ENCODE measurements at places on chromosomes 2 and 18. TPM values are rescaled to one million over a fixed set of nuclear protein-coding genes. Genes with fewer than 3 reads are reported as not detected.
A peak's percentile ranks its signal among the peaks of the same experiment; 100 is the strongest.

DNA sequence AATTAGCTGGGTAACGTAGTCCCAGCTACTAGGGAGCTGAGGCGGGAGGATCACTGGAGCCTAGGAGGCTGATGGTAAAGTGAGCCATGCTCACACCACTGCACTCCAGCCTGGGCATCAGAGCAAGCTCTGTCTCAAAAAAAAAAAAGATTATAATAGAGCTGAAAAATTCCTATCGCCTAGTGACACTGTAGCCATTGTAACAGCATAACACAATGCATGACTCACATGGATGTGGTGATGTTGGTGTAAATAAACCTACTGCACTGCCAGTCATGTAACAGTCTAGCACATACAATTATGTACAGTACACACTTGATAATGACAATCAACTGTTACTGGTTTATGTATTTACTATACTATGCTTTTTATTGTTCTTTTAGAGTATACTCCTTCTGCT lies 39.6 kb downstream of the MGAT4A start:
- H3K4me3 ChIP-seq = no peak overlapping the region
- DNase-seq = no peak
- H3K27ac ChIP-seq = no peak overlapping the region

DNA sequence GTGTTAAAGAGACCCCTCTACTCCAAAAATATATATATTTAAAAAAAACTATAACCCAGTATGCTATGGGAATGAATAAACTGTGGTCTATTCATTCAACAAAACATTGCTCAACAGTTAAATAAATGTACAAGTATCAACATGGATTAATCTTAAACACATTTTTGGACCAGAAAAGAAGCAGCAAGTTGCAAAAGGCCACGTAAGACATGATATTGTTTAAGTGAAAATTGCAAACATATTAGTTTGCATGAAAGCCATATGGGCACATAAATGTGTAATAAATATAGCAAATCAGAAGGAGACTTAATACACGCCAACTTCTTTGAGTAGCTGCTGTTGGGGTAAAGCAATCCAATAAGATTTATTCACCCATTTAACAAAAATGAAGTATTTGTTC lies 321.5 kb downstream of the FBXO15 start:
- no peak overlapping the region for H3K4me3 ChIP-seq
- no peak overlapping the region for H3K27ac ChIP-seq
- no peaks in the 10 kb centered on the region for H3K36me3 ChIP-seq
- H3K4me1 ChIP-seq = no peaks in the 10 kb centered on the region
- H3K27me3 ChIP-seq = no peaks in the 10 kb centered on the region

GRCh38 chr2:196226707-196227065 lies 55.3 kb upstream of the STK17B start:
- no peaks in the 10 kb centered on the region for H3K27me3 ChIP-seq
- DNase-seq = no peak
- H3K4me3 ChIP-seq = no peak overlapping the region
- no peak overlapping the region for H3K27ac ChIP-seq

- no peaks in the 10 kb centered on the region for H3K4me1 ChIP-seq
- H3K27ac ChIP-seq = no peak overlapping the region
- no peaks in the 10 kb centered on the region for H3K27me3 ChIP-seq
- no peak for DNase-seq
These were observed 39.5 kb upstream of the TACR1 start for GRCh38 chr2:75238670-75239330.

- no peak overlapping the region for H3K4me3 ChIP-seq
- no peak for DNase-seq
- no peaks in the 10 kb centered on the region for H3K4me1 ChIP-seq
- H3K27ac ChIP-seq = no peak overlapping the region
- no peaks in the 10 kb centered on the region for H3K27me3 ChIP-seq
- H3K36me3 ChIP-seq = no peaks in the 10 kb centered on the region
These were observed 11.5 kb downstream of the CD226 start for GRCh38 chr18:69936191-69936558.

- peaks cover 57% of the 10 kb centered on the region for H3K36me3 ChIP-seq
- no peaks in the 10 kb centered on the region for H3K4me1 ChIP-seq
- DNase-seq = no peak
These were observed 118.4 kb upstream of the DAPL1 start for GRCh38 chr2:158676696-158677095.

GRCh38 chr2:26462100-26462499 lies 15.8 kb downstream of the OTOF start:
- no peaks in the 10 kb centered on the region for H3K27me3 ChIP-seq
- H3K4me3 ChIP-seq = no peak overlapping the region
- DNase-seq = no peak
- H3K27ac ChIP-seq = no peak overlapping the region
- H3K36me3 ChIP-seq = no peaks in the 10 kb centered on the region

DNA sequence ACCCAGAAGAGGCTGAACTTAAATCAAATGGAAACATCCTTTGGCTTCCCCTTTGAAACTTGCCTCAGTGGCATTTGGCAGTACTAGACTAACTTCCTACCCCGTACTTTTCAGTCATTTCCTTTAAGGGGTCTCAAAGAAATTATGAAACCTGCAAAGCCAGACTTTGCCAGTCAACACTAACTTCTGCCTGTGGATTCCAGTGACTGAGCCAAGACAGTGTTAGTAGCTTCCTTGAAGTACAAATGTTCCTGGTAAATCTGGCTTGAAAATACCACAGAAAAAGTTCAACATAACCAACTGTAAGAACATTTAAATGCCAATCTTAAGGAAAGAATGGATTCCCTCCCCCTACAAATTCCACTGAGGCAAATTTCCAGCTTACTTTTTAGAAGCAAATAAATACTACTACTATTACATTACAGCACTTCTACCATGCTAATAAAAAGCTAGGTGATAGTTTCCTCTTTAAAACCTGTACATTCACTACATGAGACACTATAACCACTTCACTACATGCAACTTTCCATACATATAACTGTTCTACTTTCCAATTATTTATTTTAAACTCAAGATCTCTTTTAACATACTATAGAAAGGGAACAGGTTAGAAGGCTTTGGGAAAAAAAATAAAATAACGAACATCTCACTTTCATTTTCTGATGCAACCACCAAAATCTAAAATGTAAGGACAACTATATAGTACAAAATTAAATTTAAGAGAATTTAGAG lies 2.4 kb downstream of the PELI1 start:
- H3K4me3 ChIP-seq = peak overlapping the region; percentile 86
- peak overlapping the region; percentile 95 for H3K27ac ChIP-seq
- no peaks in the 10 kb centered on the region for H3K27me3 ChIP-seq
- H3K36me3 ChIP-seq = no peaks in the 10 kb centered on the region

- H3K4me1 ChIP-seq = no peaks in the 10 kb centered on the region
- no peaks in the 10 kb centered on the region for H3K27me3 ChIP-seq
- no peak overlapping the region for H3K4me3 ChIP-seq
- H3K36me3 ChIP-seq = no peaks in the 10 kb centered on the region
- no peak overlapping the region for H3K27ac ChIP-seq
These were observed 73.4 kb downstream of the CCDC150 start for GRCh38 chr2:196712867-196713266.

DNA sequence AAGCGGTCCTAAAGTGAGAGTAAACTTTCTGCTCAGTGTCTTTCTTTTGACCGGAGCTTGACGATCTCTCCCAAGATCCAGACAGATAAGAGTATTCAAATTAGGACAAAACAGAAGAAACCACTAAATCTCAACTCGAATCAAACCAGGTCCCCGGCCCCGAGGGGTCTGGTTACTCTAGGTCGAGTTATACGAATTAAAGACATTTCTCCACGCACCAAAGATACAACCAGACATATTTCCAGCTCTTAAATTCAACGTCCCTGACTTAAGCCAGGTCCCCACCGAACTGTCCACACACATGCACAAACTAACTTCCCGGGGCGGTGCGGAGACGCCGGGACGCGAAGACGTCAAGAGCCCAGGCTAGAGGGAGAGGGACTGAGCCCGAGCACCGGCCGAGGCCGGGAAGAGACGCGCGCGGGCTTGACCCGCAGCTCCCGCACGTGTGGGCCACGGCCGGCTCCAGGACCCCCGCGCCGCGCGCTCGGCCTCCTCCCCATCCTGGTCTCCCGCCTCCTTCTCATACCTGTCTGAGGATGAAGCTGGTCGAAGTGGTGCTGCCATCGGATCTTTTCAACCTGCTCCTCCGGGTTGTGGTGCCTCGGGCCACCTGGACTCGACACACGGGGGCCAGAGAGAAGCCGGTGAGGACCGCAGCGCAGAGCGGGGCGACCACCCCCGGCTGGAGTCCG lies 896 bp downstream of the CACNB4 start:
- H3K4me3 ChIP-seq = peak overlapping the region; percentile 60
- H3K27me3 ChIP-seq = peaks cover 19% of the 10 kb centered on the region
- H3K27ac ChIP-seq = peak overlapping the region; percentile 24
- no peaks in the 10 kb centered on the region for H3K36me3 ChIP-seq
- H3K4me1 ChIP-seq = peaks cover 12% of the 10 kb centered on the region

GRCh38 chr2:64692401-64692800 lies 38.7 kb upstream of the SERTAD2 start:
- H3K36me3 ChIP-seq = no peaks in the 10 kb centered on the region
- H3K27ac ChIP-seq = no peak overlapping the region
- H3K27me3 ChIP-seq = no peaks in the 10 kb centered on the region

DNA sequence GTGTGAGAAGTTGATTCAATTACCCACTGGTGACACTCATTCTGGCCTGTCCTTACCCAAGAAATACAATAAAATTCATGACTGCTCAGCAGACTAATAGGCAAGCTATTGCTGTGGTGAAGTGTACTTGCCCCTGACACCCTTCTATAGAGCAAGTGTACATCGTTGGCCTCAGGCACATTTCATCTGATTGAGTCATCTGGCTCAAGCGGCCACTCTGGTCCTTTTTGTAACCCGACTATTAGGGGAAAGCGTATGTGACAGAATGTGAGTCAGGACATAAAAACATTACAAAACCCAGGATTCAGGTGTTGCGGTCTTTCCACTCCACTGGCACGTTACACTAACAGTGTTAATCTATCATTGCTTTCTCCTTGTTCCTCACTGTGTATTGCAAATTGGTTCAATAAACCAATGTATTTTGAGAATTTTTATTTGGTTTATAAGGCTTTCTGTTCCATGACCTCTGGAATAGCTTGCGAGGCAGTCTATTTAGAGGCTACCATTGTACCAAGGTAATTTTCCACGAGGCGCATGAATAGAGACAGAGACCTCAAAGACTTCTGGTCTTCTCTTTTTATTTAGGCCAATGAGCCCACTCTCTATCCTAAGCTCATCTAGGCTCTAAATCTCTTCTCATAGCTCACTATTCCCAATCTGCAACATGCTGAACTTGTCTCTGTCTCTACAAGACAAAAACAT lies 10.2 kb upstream of the TTC32 start:
- DNase-seq = no peak
- H3K27ac ChIP-seq = no peak overlapping the region
- H3K36me3 ChIP-seq = peaks cover 4% of the 10 kb centered on the region
- no peaks in the 10 kb centered on the region for H3K4me1 ChIP-seq
- no peak overlapping the region for H3K4me3 ChIP-seq

DNA sequence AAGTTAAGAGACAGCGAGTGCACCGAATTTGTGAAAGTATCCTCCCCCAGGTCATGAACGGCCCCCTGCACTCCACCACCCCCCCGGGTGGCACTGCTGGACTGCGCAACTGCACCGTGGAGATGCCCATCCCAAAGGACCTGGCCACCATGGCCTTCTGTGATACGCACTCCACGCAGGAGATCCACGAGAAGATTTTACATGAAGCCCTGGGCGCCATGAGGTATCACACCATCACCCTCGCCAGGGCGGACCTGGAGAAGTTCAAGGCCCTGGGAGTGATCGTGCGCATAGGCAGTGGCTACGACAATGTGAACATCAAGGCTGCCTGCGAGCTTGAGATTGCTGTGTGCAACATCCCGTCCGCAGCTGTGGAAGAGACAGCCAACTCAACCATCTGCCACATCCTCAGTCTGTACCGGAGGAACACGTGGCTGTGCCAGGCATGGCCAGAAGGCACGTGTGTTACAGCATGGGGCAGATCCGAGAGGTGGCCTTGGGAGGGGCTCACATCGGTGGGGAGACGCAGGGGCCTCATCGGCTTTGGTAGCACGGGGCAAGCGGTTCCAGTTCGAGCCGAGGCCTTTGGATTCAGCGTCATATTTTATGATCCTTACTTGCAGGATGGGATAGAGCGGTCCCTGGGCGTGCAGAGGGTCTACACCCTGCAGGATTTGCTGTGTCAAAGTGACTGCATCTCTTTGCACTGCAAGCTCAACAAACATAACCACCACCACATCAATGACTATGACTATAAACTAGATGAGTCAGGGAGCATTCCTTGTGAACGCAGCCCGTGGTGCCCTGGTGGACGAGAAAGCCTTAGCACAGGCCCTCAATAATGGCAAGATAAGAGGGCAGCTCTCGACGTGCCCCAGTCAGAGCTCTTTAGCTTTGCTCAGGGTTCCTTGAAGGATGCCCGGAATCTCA lies 290.8 kb upstream of the MC4R start:
- no peak overlapping the region for H3K27ac ChIP-seq
- no peak for DNase-seq
- no peaks in the 10 kb centered on the region for H3K4me1 ChIP-seq
- no peak overlapping the region for H3K4me3 ChIP-seq
- H3K27me3 ChIP-seq = no peaks in the 10 kb centered on the region

DNA sequence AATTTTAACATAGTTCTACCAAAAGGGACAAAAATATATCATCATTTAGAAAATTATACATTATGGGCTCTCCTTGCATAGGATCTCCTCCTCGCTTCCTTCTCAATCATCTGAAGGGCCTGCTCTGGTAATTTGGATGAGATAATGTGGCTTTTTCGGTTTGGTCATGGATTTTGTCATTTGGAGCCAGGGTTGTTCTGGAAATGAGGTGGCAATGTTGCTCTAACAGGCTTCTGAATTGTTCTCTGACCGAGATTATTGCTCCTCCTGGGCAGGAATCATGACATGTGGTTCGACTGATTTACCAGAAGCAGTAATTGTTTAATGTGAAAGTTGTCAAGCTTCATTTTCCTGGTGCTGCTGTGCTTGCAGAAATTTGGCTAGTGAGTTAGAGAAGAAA lies 194.7 kb upstream of the ERBB4 start:
- H3K27me3 ChIP-seq = no peaks in the 10 kb centered on the region
- no peak overlapping the region for H3K27ac ChIP-seq
- DNase-seq = no peak
- no peak overlapping the region for H3K4me3 ChIP-seq
- no peaks in the 10 kb centered on the region for H3K4me1 ChIP-seq

DNA sequence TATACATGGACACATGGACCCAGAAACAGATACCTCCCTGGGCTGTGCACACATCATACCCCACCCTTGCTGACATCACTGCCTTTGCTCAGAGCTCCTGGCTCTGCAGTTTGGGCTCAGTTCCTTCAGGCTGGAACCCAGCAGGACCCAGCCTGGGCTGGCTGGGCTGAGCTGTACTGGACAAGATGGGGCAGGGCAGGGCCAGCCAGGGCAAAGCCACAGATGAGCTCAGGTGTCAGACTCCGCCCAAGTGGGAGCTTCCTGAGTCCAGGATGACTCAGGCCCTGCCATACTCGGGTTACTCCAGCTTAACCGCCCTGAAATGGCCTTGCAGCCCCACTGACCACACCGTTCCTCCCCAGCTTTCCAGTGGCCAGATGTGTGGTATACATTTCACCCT lies 284.9 kb downstream of the OSR1 start:
- no peaks in the 10 kb centered on the region for H3K27me3 ChIP-seq
- H3K36me3 ChIP-seq = no peaks in the 10 kb centered on the region
- no peaks in the 10 kb centered on the region for H3K4me1 ChIP-seq
- H3K27ac ChIP-seq = no peak overlapping the region
- DNase-seq = no peak

PER2 gene
- 22.7 TPM for total RNA-seq

GPBAR1 gene
- 2.6 TPM for total RNA-seq

DCDC2C gene
- not detected for total RNA-seq

PIEZO2 gene
- 20.4 TPM for total RNA-seq

FABP1 gene
- total RNA-seq = not detected

C2orf81 gene
- total RNA-seq = 2.1 TPM

NR4A2 gene
- total RNA-seq = 3.5 TPM

POTEI gene
- total RNA-seq = not detected

FSIP2 gene
- 0.29 TPM for total RNA-seq

TTN gene
- 19.6 TPM for total RNA-seq

GPR45 gene
- not detected for total RNA-seq

GPR75 gene
- 2.5 TPM for total RNA-seq
